ENCODE measurements at places on chromosomes 3 and 15.
A peak's percentile ranks its signal among the peaks of the same experiment; 100 is the strongest.

DNA sequence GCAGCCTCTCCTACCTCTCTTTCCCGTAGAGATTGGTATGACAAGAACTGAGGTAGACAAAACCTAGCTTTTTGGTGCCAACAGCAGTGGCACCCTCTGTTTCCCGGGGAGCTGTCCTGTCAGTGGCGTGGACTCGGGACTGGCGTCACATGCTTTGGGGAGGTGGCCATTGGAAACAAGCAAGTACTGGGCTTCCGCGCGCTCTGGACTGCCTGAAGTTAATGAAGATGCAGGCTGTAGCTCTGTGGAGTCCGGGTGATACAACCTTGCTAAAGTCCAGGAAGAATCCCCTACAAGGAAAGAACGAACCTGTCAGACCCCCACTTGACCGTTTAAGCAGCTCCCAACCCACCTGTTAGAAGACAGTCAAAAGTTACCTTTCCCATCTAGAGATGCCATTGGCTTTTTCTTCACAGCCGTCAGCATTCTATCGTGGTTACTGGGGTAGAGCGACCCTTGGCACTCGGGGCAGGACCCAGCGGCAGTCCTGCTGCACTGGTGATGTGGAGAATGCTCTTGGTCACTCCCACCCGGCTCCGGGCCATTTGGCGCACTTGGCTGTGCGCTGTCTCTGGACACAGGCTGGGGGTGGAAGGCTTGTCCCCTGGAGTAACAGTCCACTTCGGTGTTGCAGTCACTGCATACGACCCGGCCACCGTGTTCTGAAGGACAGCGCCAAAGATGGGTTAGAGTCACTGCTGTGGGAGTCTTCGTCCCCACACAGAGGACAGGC is 120.5 kb downstream of the LRIG1 start:
- no peak for DNase-seq

DNA sequence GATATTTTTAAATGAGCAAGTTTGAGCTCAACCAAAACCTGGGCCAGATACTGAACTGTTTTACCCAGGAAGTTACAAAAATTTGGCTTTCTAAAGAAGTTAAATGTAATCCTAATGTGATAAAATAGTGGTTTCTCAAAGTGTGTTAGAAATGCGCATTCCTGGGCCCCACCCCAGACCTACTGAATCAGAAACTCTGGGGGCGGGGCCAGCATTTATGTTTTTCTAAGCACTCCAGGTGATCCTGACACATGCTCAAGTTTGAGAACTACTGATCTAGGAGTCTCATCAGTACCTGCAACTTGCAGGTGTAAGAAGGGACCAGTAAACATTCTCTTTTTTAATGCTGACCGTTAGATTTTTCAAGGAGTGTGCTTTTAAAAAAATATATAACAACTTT is 190.6 kb downstream of the VPS13C start:
- no peak for DNase-seq

DNA sequence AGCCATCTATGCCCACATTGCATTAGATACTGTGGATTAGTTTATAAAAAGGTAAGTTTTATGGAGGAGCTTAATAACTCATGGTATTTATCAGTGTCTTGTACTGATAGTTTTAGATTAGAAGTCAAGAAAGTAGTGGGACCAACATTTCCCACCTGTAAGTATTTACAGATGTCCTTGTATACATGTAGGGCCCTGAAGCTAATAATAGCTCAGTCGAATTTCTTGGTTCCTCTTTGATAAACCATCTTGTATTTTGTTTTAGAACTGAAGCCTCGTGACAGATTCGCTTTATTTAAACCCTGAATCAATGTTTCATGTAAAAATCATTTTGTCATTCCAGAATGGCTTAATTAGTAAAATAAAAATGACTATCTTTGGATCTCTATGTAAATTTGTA is 73.4 kb downstream of the CRYBG3 start:
- no peak for DNase-seq

- peak; percentile 52 for DNase-seq
These were observed 527 bp downstream of the B2M start for GRCh38 chr15:44711743-44712345.

- DNase-seq = no peak
These were observed 27.8 kb downstream of the DPH3 start for GRCh38 chr3:16236856-16237393.

DNA sequence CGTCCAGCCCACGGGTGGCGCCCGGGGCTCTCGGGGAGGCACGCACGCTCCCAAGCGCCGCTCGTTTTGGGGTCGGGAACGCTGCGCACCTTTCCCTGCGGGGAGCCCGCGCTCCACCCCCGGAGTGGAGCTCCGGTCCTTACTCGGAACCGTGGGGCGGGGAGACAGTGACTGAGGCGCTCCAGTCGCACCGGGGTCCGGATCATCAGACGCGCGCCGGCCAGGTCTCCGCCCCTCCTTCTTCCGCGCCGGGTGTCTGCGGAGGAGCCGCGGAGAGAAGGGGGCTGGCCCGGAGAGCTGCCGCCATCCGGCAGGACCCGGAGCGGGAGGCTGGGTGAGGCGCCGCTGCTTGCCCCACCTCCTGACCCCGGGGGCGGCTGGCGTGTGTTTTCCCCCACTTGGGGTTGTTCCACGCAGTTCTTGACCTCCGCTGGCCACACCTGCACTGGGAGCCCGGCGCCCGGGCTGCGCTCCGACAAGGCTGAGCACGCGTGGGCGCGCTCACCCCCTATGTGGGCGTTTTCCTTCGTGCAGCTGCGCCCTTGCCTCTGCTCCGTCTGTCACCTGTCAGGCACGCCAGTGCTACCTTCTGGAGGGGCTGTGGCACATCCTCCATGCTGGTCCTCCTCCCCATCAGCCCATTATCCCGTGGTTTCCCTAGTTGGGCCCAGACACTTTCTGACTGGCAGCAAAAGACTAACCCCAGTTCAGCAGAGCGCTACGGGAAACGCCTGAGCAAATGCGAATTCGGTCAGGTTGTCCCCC is at the start of gene MCF2L2:
Gene MCF2L2, minus strand, starts transcription at position 173 of the 765 bp plus-strand sequence. CDS start 642 bp downstream, outside the sequence.
- DNase-seq = no peak

- DNase-seq = no peak
These were observed 853.7 kb downstream of the MCTP2 start for GRCh38 chr15:95085056-95085455.

- no peak for DNase-seq
These were observed 358.8 kb downstream of the MECOM start for GRCh38 chr3:169304716-169305115.

DNA sequence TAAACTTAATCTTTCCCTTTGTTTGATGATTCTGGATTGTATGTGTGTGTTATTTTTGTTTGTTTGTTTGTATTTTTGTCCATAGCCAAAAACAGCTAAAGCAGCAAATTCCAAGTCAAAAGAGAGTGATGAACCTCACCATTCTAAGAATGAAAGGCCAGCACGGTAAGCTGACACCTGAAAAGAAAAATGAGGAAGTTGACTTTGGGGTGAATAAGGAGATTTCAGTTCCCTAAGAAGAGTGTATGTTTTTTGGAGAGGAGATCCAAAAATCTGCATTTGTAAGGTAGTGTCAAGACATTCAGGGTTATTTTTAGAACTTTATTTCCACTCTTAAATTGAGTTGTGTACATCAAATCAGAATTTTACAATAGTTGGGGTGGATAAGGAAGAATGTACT is 52.3 kb upstream of the UTS2B start:
- no peak for DNase-seq

DNA sequence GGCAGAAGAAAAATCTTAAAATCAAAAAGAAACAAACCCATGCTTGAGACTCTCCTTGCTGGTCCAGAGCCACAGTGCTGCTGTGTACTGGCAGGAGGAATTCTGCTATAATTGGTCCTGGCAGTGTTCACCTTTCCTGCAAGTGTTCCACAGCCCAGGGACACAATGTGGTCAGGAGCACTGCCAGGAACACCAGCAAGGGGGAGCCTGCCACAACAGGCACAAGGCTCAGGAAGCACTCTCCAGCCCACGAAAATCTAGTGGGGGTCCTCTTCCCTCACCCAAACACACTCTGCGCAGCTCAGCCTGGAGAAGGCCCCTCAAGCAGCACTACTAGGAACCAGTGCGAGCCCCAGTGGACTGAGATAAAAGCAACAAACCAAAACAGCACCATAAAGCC is 92.9 kb downstream of the UBE3A start:
- no peak for DNase-seq

GRCh38 chr3:110343376-110343775 is 728.2 kb upstream of the NECTIN3 start:
- DNase-seq = no peak

GRCh38 chr3:46539443-46540005 is 26.6 kb downstream of the LRRC2 start:
- no peak for DNase-seq

DNA sequence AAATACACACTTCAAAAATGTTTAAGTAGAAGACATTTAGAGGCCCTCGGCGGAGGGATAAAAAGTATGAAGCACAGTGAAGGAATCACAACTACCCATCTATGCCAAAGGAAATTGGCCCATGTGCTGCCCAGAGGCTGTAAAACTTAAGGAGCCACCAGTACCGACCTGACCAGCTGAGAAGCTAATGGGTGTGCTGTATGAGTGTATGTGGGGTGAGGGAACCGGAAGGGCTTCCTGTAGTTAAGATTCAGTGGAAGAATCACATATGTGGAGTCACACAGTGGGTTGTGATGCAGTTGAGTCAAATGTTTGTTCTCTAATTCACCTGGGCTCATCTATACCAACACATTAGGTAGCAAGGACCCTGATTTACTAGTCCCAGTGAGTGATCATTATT is 516.0 kb upstream of the IL12A start:
- no peak for DNase-seq

GRCh38 chr3:78421247-78421966 is 1346.4 kb downstream of the ROBO1 start:
- no peak for DNase-seq

- DNase-seq = no peak
These were observed 20.4 kb upstream of the PARL start for GRCh38 chr3:183904833-183905780.

GRCh38 chr3:12249519-12249918 is 39.4 kb upstream of the PPARG start:
- DNase-seq = no peak

GRCh38 chr3:186787642-186788481 is 4.5 kb downstream of the EIF4A2 start:
- DNase-seq = no peak

DNA sequence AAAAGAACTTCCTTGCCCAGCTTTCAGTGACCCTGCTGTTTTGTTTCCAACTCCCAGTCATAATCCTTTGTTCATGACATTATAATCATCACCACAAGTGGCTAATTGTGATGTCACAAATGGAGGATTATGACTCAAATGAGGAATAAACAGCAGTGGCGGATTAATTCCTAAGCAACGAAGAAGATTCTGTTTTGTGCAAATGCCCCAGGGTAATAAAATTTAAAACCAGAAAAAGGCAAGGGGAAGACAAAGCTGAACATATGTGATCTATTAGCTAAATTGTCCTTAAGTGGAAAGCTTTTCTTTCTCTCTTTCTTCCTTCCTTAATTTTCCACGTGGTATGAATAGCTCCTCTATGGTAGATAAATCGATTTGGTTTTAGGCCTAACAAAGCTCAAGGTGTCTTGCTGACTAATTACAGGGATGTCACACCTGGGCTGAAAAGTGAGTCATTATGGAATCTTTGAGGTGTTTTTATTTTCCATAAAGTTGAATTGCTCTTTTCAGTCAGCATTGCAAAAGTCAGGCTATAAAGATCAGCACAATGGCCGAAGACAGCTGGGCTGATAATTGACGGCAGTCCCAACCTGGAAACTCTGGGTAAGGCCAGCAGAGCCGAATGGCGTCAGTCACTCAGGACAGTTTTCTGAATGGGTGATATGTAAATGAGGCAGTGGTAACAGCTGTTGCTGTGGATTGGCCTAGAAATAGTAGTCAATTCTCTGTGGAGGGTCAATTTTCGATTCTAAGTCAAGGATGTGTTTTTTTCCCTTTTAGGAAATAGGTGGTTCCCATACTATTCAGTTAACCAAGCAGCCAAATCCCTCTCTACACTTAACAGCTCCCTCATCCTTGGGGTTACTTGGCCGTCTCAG is 121.5 kb downstream of the PTPRG start:
- DNase-seq = no peak

GRCh38 chr15:95837341-95838004 is 493.0 kb upstream of the NR2F2 start:
- DNase-seq = no peak

DNA sequence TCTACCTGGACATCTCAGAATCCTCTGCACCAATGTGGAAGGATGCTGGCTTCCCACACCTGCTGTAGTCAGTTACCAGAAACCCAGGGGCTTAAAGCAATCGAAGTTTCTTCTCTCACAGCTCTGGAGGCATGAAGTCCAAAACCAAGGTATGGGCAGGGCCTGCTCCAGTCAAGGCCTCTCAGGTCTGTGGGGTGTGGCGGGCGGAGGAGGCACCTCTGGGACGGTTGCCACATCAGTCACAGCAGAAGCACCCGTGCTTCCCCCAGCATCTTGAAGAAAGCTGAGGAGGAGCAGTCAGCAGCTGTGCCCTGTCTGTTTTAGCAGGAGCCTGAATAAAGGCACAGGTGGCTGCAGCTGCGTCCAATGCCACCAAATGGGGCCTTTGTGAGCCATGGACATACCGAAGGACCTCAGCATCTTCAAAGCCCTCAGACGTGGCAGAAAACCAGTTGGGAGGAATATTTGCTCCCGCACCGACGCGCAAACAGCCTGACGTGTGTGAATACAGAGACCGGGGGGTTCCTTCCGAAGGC is 68.9 kb downstream of the TFRC start:
- DNase-seq = no peak

DNA sequence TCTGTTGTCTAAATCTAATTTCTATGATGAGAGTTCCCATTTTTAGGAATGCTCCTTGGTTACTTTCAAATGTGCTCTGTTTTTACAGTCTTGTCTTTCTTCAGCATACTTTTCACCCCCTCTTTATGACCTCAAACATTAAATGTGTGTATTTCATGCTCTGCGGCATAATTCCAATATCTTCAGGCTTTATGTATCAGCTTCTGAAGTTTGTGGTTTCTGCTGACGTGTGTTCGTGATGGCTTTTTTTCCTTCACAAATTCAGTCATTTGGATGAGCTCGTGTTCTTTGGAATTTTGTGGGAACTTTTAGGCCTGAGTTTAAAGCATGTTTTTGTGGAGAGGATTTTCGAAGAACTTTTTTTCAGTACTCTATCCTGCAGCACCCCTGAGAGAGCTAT is 97.7 kb upstream of the CHRNA7 start:
- DNase-seq = no peak

GRCh38 chr15:49421991-49422390 is 1.1 kb upstream of the FGF7 start:
- peak; percentile 41 for DNase-seq

GRCh38 chr3:46406788-46407611 is at the start of the genes CCR5AS and CCRL2:
Gene CCR5AS, minus strand, starts transcription at chr3:46407066.
Gene CCRL2, plus strand, starts transcription at chr3:46407259. Its CDS starts 821 bp downstream, at chr3:46408080.
- DNase-seq = peak; percentile 97

DNA sequence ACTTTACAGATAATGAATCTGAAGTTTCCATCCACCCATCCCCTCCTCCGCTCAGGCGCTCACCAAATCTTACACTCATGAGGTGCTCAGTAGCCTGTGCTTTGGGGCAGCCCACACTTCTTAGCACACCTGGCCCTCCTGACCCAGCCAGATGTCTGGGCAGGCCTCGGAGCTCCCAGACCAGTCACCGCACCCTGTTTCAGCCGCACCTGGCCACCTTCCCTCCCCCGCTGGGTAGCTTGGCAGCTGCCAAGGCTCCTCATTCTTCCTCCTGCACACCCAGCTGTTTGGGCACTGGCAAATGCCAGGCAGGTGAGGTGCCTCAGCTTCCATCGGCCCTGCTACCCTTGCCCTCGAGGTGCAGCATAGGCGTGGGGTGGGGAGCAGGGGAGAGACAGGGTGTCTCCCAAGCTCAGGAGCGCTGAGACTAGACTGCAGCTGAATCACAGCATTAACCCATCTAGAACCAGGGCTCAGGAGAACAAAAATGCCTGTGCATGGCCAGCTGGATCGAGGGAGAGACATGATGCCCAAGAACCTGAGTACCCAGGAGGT is 45.8 kb downstream of the CDC25A start:
- no peak for DNase-seq

GRCh38 chr3:186628756-186629155 is 11.4 kb upstream of the FETUB start:
- DNase-seq = peak; percentile 13

Measured in hematopoietic multipotent progenitor cell treated with erythropoietin and hydrocortisone succinate and interleukin-3 and kit ligand, for 15 days (in vitro differentiated cells).